ENCODE measurements at places on chromosomes 3 and 15. TPM values are rescaled to one million over a fixed set of nuclear protein-coding genes. Genes with fewer than 3 reads are reported as not detected.

DNA sequence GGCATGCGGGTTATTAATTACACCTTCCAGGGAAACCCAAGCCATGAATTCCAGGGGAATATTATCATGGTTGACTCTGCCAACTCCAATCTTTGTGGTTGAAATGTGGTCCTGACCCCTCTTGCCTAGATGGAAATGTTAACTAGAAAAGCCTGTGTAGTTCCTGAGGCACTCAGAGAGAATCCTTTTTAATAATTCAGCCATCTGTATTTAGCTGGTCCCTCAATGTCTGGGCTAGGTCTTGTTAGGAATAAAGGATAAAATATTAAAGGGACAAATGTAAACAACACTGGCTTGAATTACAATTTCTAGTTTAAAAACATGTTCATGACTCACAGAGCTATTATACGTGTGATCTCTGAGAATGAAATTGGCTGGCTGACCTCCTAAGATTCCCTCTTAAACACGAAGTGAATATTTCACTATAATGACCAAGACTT lies 435.2 kb upstream of the SUCLG2 start:
- H3K4me1 ChIP-seq = peaks cover 45% of the 10 kb centered on the region
- no peak for DNase-seq
- peaks cover 8% of the 10 kb centered on the region for H3K36me3 ChIP-seq
- peak overlapping the region; percentile 37 for H3K27ac ChIP-seq
- peak overlapping the region; percentile 63 for H3K4me3 ChIP-seq

DNA sequence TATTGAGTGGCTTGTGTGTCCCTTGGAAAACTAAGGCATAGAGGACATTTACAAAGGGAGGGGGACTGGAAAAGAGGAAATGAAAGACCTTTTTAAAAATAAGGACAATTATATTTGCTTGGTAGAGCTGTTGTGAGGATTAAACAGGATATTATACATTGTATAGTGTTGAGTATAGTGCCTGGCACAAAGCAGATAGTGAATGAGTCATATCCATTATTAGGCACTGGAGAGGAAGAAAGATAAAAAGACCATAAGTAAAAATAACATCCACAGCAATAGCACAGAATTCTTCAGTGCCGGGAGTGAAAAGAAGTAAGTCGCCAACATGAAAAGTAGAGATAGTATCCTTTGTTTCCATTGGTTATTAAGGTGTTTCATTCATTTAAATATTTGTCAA lies 623.3 kb downstream of the PDCD6IP start:
- H3K4me1 ChIP-seq = no peaks in the 10 kb centered on the region
- no peak overlapping the region for H3K4me3 ChIP-seq
- H3K27ac ChIP-seq = no peak overlapping the region
- H3K36me3 ChIP-seq = no peaks in the 10 kb centered on the region

DNA sequence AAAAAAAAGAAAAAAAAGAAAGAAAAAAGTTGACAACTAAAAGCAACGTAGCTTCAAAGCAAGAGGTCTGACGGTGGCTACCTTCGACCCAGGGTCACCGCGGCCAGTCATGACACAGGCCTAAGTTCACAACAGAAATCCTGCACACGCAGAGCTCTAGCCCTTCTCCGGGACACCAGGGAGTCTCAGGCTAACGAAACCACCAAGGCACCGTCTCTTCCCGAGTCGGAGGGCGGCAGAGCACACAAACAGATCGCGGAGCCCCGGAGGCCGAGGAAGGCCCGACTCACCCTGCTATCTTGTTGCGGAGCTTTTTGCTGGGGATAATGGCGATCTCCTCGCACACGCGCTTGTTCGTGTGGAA lies 584 bp downstream of the RPS17 start:
- DNase-seq = no peak
- H3K36me3 ChIP-seq = peaks cover 32% of the 10 kb centered on the region
- H3K27me3 ChIP-seq = no peaks in the 10 kb centered on the region
- peak overlapping the region; percentile 96 for H3K4me3 ChIP-seq
- H3K27ac ChIP-seq = peak overlapping the region; percentile 97
- peaks cover 28% of the 10 kb centered on the region for H3K4me1 ChIP-seq

Gene NR2E3
- total RNA-seq = not detected

DNA sequence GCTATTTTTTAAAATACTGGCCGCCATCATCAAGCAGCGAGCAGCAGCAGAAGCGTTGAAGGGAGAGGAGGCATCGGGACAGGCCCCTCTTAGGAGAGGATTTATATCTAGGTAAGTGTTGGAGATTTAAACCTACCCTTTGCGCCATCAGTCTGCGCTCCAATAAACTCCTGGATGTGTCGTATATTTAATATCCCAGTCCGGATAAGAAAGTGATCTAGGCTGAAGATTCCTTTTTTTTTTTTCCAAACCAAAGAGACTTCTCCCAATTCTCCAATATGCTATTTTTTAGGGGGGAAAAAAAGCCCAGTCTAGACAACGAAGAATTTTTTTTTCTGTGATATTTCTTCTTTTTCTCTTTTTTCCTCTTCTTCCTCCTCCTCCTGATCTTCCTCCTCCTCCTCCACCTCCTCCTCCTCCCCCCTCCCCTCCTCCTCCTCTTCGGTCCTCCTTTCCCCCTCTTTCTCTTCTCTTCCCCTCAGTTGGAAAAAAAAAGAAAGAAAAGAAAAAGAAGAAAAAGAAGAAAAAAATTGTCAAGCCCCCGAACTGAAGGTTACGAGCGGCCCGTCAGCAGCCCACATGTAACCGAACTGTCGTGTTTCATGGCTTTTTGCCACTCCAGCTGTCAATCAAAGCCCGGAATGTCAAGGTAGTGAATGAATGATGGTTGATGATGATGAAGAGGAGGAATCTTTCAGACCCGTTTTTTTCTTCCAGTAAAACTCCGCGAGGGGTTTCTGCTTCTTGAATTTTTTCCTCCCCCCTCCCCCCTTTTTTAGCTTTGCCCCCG lies 835 bp downstream of the MEIS2 start:
- peaks cover 30% of the 10 kb centered on the region for H3K4me1 ChIP-seq
- peak overlapping the region; percentile 88 for H3K4me3 ChIP-seq
- no peak overlapping the region for H3K27ac ChIP-seq
- no peaks in the 10 kb centered on the region for H3K36me3 ChIP-seq
- no peak for DNase-seq
